KBM-7 (cell line): ENCODE measurements at places on chromosomes 2 and 18.

- DNase-seq: no peak
These were observed 11.2 kb downstream of the IL18RAP start for GRCh38 chr2:102433973-102434654.

GRCh38 chr2:178899656-178900055 lies 92.4 kb upstream of the TTN start:
- DNase-seq: no peak

GRCh38 chr2:174035981-174036742 lies 71.0 kb upstream of the SP3 start:
- DNase-seq: no peak

DNA sequence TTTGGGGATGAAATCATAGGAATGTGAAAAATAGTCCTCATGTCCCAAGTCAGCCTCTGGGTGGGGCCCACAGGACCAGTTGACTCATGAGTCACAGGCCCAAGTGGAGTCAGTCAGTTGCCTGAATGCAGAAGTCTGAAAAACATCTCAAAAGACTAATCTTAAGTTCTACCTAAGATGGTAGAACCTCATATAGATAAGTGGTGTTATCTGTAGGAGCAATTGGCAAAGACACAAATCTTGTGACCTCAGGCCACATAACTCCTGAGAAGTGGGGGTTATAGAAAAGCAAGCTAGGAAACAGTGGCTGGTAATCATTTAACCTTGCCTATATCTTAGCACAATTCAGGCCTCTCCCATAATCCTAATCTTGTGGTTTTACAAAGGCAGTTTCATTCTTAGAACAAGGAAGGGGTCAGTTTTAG lies 257.1 kb upstream of the SPOPL start:
- DNase-seq: no peak

DNA sequence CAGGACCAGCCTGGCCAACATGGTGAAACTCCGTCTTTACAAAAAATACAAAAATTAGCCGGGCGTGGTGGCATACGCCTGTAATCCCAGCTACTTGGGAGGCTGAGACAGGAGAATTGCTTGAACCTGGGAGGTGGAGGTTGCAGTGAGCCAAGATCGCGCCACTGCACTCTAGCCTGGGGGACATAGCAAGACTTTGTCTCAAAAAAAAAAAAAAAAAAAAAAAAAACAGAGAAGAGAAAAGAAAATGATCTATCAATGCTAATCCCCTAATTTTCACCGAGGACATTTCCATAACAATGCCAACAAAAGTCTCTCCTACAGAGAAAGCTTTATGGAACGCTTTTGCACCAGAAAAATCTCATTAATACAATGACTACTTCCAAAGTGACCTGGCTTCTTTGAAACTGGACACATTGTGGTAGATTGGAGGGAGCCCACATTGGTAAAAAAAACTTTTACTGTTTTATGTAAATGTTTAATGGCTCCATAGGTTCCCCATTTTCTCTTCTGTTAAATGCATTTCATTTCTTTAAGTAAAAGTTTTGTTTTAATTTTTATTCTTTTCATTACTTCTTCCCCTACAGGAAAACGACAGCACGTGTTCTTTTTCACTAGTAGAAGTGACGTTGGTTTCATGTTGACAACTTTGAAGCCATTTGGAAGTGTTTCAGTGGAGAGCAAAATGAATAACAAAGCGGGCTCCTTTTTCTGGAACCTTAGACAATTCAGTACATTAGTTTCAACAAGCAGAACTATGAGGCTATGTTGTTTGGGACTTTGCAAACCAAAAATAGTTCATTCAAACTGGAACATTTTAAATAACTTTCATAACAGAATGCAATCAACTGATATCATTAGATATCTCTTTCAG lies 888 bp downstream of the FASTKD2 start:
- DNase-seq: no peak

GRCh38 chr18:76620321-76621170 lies 125.5 kb upstream of the ZNF516 start:
- DNase-seq: peak; percentile 94

DNA sequence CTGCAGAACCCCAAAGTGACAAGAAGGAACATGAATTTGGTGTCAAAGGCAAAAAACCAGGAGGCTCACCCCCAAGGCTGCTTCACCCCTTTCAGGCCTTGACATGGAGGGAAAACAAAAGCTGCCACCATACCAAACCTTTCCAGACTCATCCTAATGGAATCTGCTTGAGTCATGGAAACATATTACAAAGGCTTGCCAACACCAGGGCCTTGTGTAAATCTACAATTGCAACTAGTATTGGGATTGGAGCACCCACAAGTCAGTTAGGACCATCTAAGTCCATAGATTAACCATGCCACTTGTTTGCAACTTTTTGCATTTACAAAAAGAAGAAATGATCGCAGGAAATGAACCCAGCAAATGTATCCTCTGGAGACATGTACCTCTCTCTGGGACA lies 297.6 kb downstream of the CDCA7 start:
- DNase-seq: no peak

DNA sequence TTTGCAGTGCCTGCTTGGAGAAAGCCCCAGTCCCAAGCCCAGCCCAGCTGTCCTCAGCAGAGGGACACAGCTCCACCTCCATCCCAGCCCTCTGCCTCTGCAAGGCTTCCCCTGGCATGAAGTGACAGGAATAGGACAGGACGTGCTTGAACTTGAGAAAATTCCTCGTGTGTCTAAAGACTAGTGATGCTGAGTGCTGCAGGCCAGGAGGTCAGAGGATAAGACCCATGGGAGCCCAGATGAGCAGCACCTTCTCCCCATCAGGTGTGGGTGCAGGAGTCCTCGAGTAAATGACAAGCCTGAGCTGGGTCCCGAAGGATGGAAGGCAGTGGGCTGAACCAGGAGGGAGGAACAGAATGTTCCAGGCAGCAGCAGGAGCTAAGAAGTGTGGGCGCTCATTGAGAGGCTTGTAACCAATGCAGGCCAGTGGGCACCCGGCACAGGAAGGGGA lies 67.8 kb upstream of the UXS1 start:
- DNase-seq: no peak

- no peak for DNase-seq
These were observed 15.5 kb upstream of the MGAT5 start for GRCh38 chr2:134238371-134238770.
